ENCODE measurements at places on chromosomes 2 and 18. TPM values are rescaled to one million over a fixed set of nuclear protein-coding genes. Genes with fewer than 3 reads are reported as not detected.

The NAT8 gene
- total RNA-seq: not detected

The TEKT4 gene
- 0.31 TPM for total RNA-seq

GRCh38 chr18:9436206-9436929 is 38.9 kb upstream of the RALBP1 start:
- no peak for DNase-seq

DNA sequence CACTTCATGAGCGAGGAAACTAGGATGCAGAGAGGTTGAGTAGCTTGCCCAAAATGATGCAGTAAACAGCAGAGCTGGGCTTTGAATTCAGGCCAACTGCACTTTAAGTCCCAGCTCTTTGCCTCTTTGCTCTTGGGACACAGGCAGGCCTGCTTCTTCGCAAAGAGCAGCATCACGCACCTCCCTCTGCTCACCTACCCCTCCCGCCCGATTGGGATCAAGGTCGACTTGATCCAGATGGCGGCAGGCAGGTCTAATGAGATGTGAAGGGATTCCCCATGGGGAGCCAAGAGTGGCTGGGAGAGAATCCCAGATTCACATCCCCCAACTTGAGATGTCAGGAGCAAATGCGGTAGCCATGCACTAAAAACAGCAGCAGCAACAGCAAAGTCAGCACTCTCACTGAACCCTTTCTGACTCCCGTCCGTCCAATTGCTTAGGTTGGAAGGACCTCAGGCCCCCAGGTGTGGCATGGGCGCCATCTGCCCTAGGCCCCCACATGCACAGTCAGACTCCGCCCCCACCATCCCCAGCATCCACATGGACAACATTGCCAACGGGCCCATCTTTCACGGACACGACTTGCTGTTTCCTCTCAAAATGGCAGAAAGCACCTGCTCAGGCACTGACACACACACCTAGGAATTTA is 84.3 kb upstream of the MAP4K4 start:
- DNase-seq: no peak

Data from occipital lobe (tissue), 3 donors.